Activated CD8-positive, alpha-beta memory T cell treated with anti-CD3 and anti-CD28 coated beads for 1 hour (primary cell): ENCODE measurements at places on chromosomes 4 and X.

DNA sequence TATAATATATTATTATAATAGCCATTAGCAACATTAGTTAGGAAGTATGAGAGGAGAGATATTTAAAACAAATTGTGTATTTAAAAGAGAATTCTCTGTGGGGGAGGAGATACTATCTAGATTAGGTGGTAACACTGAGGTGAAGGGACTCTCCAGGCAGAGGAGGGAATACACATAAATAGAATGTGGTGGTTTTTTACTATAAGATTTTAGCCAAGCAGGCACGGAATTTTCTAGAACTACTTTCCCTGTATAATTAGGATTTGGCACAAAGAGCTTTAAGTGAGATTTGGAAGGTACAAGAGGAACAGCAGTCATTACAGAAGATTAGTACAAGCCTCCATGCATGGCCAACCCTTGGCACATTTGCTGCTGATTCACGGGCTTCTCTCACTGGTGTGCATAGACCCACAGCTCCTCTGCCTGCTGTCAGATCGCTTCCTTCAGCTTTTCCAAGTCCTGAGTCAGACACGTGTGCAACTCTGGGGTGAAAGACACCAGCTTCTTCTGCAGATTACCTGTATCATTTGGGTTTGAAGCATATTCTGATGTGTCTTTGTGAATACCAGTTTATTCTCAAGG, 685.5 kb downstream of the KCTD8 start:
- no peak for DNase-seq

- DNase-seq: no peak
Observed at GRCh38 chr4:5852523-5853202, 40.2 kb downstream of the CRMP1 start.

DNA sequence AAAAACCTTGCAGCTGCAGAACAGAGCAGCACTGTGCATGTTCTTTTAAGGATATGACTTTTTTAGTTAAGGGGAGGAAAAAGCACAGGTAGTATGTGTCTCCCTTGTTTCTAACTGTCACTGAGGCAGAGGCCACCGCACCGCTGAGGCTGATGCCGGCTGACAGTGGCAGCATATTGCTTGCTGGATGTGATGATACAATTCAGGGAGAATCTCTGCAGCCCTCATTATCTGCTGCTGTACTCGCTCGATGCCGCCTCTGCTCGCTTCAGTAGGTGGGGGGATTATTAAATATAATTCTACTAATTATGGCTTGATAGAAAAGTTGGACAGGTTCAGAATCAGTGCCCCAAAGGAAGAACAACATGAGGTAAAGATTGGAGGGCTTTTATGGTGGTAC, 378.8 kb upstream of the NOCT start:
- DNase-seq: no peak

- no peak for DNase-seq
Observed at GRCh38 chrX:13198056-13198761, 121.6 kb downstream of the ATXN3L start.

DNA sequence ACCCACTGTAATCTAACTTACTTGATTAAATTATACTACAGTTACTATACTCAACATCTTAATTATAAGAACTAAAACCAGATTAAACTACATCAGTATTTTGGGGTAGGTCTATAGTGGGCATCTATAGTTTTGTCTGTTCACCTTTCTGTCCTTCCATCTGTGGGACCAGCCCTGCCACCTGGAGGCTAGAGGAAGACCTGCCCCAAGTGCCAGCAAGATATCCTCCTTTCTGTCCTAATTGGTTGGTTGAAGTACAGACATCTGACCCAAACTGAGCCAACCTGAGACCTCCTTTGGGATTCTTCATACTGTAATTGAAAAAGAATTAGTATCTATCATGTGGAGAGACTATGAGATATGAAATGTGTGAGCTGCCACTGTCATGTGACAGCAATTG, 172.2 kb upstream of the TLL1 start:
- no peak for DNase-seq
